H54 (cell line): ENCODE measurements at places on chromosomes 2 and 18.

DNA sequence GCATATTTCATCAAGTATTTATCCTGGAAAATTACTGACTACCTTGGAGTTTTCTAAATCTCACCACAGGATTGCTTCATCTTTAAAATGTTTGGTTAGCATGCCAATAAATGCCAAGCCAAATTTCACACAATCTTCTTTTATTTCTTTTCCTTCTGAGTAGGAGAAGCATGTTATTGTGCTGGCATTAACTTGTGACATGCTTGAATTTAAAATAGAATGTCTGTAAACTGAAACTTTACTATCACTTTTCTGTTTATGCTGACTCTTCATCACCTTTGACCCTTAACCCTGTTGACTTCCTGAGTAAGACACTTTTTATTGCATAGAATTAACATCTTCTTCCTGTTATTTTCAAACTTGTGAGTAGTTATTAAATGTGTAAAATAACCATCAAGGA, 56.2 kb upstream of the LRRTM4 start:
- DNase-seq, result no peak

DNA sequence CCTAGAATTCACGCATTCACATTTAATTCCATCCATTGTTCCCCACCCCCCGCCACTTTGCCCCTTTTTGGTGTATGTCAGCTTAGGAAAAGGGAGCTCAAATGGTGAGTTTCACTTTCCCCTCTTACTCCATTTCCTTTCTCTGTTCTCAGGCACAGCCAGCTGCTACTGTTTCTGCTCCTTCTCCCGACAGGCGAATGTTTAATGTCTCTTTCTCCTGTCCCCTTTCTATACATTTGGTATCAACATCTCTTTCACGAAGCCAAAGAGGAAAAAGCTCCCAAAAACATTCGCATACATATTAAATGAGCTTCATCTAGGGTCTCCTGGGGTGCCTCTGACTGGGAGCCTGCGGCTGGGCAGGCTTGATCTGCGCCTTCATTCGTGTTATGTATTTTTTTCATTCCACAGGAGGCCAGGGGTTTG, 124.2 kb upstream of the SATB2 start:
- no peak for DNase-seq

DNA sequence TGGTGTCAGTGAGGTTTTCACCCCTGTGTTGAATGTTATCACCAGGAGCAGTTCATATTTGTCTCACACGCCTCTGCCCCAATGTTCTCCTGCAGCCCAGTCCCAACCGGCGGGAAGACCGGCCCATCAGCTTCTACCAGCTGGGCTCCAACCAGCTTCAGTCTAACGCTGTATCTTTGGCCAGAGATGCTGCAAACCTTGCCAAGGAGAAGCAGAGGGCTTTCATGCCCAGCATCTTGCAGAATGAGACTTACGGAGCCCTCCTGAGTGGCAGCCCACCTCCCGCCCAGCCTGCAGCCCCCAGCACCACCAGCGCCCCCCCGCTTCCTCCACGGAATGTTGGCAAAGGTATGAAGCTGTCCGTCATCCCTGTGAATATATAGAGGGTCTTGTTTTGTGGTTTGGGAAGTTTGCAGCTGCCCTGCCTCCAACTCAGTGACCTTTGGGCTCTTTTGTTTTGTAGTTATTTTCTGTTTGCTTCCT, 35.1 kb downstream of the ITGB1BP1 start:
- no peak for DNase-seq

GRCh38 chr2:38214209-38214717, 138.3 kb upstream of the CYP1B1 start:
- DNase-seq, result no peak

DNA sequence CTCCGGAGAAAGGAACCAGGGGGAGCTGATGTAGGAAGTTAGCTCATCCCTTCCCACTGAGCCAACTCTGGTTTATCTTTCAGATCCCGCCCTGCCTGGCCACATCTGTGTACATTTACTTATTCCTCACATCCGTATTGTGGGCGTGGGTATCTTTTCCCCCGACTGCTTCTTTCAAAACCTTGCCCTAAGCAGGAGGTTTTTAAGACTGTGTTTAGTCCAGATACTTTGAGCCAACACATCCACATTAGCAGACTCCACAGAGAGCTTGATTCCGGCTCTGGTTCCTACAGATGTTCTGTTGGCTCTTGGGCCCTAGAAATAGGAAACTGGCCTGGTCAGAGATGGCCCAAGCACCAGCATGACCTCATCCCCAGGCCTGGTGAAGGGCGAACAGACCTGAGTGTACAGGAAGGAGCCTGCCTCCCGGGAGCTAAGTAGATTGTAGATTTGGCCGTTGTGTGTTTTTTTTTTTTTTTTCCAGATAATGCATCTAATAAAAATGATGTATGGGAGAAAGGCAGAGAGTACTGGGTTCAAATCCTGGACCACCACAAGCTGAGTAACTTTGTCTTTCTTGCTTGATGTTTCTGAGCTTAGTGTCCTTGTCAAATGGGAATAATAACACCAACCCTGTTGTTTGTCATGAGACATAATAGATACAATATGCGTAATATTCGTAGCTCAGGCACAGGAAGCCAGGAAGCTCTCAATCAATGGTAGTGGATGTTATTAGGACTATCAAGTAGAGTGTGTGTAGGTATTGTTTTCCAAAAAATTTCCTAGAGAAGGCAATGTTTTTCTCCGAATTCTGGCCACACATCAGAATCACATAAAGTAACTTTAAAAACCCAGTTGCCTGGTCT, 92.3 kb downstream of the PRKCE start:
- no peak for DNase-seq

GRCh38 chr2:101328474-101329007, 20.0 kb upstream of the RNF149 start:
- no peak for DNase-seq

GRCh38 chr2:219423652-219424377, 5.6 kb downstream of the DES start:
- no peak for DNase-seq

- no peak for DNase-seq
These were observed 40.3 kb upstream of the ATP8B1 start for GRCh38 chr18:57843386-57843785.

GRCh38 chr2:147006736-147007141, 838.1 kb upstream of the ACVR2A start:
- no peak for DNase-seq

GRCh38 chr2:39506215-39506614, 69.1 kb upstream of the MAP4K3 start:
- DNase-seq, result no peak

DNA sequence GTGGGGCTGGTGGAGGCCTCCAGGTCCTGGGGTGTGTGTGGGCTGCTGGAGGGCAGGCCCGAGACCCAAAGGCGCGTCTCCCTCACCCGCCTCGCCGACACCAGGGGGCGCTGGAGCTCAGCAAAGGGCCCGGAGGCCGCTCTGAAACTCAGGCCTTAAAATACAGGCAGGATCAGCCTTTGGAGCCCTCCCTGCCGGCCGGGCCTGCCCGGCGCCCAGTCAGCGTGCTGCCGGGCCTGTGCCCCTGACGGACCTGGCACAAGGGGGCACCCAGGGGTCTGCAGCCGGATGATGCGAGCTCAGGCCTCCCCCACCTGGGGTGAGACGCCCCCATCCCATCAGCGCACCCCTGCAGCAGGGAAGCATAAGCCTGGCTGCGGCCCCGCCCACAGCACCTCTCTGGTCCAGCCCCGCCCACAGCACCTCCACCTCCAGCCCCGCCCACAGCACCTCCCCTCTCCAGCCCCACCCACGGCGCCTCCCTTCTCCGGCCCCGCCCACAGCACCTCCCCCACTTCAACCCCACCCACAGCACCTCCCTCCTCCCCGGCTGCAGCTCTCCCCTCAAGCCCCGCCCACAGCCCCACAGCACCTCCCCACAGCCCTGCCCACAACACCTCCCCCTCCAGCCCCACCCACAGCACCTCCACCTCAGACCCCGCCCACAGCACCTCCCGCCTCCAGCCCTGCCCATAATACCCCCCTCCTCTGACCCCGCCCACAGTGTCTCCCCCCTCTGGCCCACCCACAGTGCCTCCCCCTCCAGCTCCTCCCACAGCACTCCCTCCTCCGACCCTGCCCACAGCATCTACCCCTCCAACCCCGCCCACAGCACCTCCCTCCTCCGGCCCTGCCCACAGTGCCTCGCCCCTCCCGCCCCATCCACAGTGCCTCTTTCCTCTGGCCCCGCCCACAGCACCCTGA, 92.8 kb upstream of the OTOS start:
- DNase-seq, result peak; percentile 86
